ENCODE measurements at places on chromosomes 3 and 15.

GRCh38 chr3:15997274-15997943, 177.1 kb upstream of the GALNT15 start:
- no peak for DNase-seq

DNA sequence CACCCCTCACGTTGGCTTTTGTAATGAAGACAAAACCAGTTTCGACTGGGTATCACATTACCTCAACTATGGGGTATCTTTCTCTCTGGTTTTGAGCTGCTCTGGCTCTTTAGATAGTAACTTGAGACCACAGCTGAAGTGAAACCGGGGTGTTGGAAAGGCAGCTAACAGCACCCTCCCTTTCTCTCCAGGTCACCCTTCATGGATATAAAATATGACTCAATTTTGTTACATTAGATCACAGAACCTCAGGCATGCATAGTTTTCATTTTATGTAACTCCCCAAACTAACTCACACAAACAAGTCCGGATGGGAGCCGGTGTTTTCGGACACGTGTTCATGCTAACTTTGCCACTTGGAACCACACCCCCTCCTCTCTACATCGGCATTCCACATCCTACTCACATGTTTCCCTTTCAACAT, 90.7 kb downstream of the NR2F2 start:
- peak; percentile 8 for DNase-seq

GRCh38 chr3:124997303-124998246, 58.2 kb downstream of the HEG1 start:
- no peak for DNase-seq

- DNase-seq: no peak
Observed at GRCh38 chr3:58867621-58868020, 182.2 kb downstream of the CFAP20DC start.

DNA sequence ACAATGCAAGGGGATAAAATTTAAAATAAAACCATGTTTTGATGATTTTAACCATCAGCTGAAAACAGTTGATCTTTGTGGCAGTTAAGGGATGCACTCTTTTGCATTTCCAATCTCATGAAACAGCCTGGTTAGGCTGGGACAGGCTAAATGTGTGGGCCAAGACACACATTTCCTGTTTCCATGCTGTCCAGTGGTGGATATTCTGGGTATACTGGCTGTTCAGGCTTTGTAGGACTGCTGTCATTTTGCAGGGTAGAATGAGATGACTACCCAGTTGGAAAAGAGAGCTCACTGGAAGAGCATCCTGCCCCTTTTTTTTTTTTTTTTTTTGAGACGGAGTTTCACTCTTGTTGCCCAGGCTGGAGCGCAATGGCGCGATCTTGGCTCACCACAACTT, 42.0 kb upstream of the IP6K2 start:
- DNase-seq: no peak

DNA sequence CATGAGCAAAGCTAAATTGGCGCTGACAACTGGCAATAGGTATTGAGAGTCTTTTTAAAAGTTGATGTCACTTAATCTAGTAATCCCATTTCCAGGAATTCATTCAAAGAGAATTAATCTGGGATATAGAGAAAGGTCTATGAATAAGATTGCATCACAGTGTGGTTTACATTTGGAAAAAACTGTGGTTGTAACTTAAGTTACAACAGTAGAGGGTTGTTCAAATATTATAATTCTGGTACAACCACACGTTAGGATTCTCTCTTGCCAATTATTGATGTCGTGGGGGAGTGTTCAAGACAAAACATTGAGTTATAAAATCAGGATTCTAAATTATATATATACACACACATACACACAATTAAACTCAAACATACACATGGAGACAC, 79.8 kb downstream of the LIPC start:
- no peak for DNase-seq

GRCh38 chr3:121228971-121229370, 316.8 kb downstream of the POLQ start:
- no peak for DNase-seq

DNA sequence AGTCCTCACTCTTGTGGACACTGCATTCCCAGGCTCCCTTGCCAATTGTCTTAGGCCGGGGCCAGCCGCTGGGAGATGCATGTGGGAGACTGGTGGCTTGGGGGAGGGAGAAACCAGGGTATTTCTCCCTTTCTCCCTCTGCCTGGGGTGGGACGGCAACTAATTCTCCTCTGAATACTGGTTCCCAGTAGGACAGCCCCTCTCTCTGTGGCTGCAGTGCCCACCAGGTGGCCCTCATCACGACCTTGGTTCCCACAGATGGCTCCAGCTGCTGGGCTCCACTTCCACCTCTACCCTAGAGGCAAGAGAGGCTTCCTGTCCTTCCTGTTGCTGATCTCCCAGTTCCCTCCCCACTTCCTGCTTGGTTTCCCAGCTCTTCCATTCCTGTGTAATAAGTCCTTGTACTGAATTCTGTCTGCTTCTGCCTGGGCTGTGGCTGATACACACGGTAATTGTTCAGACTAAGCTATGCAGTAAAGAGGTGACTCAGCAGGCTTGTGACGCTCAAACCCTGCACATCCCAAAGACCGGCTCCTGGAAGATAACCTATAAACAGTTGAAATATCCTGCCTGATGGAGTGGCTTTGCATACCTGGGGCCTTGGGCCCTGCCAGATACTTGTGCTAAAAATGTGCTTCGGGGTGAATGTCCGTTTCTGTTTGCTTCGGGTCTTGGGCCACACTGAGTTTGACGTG, 20.4 kb upstream of the COPG1 start:
- DNase-seq: peak; percentile 47

GRCh38 chr3:13277860-13278531, 142.1 kb downstream of the NUP210 start:
- no peak for DNase-seq

- DNase-seq: no peak
Observed at GRCh38 chr15:39685367-39685766, 97.3 kb downstream of the FSIP1 start.

DNA sequence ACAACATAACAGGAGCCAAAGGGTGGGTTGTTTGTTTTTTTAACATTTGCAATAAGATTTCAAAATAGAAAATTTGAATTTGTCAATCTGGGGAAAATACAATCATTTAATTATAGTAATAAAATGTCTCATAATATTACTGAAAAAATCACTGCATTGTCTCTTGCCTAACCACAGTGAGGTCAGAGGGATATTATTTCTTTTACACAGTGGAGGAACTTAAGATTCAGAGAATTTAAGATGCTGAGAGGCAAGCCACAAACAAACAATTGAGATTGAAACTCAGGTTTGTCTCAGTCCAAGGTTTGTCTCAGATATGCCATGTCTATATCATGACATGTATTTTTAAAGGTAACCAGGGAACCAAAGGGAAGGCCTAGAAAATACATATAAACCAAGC, 428.7 kb downstream of the FOXP1 start:
- DNase-seq: no peak

- DNase-seq: peak; percentile 68
Observed at GRCh38 chr3:38227989-38228388, 37.6 kb upstream of the SLC22A13 start.

DNA sequence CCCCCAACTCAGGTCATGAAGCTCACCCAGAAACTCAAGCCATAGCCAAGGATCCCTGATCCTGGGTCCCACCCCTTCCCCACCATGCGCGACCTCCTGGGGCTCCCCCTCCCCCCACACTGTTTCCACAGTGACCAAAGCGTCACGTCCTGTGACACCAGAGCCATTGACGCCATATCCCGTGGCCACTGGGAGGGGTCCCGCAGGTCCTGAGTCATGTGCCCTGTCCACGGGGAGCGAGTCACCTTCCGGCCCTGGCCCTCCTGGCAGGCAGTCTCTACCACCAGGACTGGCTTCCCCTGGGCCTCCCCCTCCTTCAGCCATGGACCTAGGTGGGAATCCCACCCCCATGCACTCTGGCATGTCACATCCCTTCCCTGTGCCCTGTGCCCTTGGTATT, 15.6 kb downstream of the SEMA3F start:
- DNase-seq: no peak

DNA sequence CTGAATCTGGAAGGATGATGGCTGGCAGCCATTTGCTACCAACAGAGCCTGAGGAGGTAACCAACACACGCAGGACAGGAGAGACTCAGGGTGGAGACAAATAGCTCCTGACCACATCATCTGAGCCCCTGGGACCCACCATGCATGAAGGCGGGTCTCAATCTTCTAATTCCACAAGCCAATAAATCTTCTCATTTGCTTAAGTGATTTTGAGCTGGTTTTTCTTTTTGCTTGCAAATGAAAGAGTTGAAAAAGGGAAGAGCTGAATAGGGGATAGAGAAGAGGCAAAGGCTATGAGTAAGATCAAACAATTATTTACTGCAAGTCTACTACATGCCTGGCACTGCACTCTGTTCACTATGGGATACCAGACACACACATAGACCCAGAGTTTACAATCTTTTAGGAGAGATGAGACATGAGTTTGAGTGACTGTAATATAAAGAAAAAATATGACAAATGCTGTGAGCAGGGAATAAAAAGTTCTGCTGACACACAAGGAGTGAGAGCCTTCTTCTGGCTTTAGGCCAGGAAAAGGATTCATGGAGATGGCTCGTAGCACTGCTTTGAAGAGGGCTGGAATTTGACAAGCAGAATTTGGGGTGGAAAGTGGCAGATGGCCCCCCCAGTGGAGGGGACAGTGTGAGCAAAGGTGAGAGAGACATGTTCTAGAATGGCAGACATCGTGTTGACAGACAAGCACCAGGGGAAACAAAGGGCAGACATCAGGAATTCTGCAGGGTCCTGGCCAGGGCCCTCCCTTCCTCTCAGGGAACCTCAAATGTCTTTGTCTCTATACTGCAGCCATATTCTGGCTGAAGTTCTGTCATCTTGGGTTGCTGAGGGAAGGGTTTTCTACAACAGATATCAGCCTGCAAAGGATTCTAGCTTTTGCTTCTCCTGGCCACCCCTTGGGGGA, 69.8 kb upstream of the WNT5A start:
- DNase-seq: no peak

Measured in GM04503 (cell line).